ENCODE measurements at places on chromosomes 4 and X.

DNA sequence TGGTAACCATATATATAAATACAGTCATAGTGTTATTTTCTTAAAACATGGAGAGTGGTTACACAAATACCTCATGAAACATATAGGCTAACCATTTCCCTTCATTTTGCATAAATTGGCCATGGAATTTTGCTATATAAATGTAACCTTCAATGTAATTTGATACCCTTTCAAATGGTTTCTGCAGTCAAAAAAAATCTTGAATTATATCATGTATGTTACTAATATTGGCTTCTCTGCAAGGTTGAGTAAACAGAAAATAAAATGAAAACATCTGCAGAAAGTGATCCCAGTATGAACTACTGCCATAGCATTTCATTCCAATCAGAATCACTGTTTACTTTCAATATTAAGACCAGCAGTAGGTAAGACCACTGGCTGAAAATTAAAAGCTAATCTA, 1165.9 kb upstream of the TENM3 start:
- no peak for DNase-seq

GRCh38 chr4:81307991-81308390, 93.0 kb upstream of the PRKG2 start:
- DNase-seq: no peak

- no peak for DNase-seq
Observed at GRCh38 chr4:57607566-57608180, 497.5 kb upstream of the IGFBP7 start.

- DNase-seq: no peak
Observed at GRCh38 chr4:86487738-86488348, 106.3 kb upstream of the PTPN13 start.

DNA sequence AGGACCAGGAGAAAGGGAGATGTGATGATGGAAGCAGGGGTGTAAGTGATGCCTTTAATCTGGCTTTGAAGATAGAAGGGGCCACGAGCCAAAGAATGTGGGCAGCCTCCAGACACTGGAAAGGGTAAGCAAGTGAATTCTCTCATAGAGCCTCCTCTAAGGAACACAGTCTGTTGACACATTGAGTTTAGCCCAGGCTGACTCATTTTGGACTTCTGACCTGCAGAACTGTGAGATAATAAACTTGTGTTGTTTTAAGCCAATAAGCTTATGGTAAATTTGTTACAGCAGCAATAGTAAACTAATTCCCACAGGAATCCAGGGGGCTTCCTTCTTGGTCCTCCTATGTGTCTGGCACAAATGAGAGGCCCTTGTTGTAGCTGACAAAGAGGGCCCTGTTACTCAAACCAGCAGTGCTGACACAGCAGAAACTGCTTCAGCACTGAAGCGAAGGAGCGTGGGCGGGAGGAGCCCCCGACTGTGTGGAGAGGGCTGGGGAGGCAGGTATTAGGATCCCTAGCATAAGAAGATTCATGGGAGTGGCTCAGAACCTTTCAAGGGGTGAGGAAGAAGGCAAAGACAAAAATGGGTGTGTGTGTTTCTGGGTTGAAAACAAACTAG, 268.7 kb downstream of the NR3C2 start:
- DNase-seq: no peak
